ENCODE measurements at places on chromosomes 12 and 14.

DNA sequence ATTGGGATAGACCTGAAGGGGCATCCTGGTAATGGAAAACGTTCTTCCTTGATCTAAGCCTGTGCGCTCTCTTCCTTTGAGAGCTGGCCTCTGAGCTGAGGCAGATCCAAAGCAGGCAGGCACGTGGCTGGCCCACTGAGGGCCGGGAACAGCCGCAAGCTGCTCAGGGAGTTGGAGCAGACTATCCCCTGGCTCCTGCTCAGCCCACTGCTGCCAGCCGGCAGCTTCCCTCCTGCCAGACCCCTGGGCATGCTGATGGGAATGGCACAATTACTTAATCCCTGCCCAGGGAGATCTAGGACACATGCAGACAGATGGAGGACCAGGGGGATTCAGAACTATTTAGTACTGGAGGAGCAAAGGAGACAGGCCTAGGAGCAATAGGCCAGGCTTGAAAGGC, 14.4 kb downstream of the NEUROD4 start:
- peaks cover 22% of the 10 kb centered on the region for H3K27me3 ChIP-seq
- peaks cover under 1% of the 10 kb centered on the region for H3K36me3 ChIP-seq
- H3K4me1 ChIP-seq: peaks cover 33% of the 10 kb centered on the region
- no peak for DNase-seq
- H3K27ac ChIP-seq: no peak overlapping the region
- no peak overlapping the region for H3K4me3 ChIP-seq

GRCh38 chr14:104868811-104869572, 3.9 kb downstream of the CEP170B start:
- no peak for DNase-seq
- H3K27ac ChIP-seq: no peak overlapping the region
- H3K4me1 ChIP-seq: peaks cover 7% of the 10 kb centered on the region
- H3K27me3 ChIP-seq: peaks cover 20% of the 10 kb centered on the region
- no peaks in the 10 kb centered on the region for H3K36me3 ChIP-seq
- no peak overlapping the region for H3K4me3 ChIP-seq

DNA sequence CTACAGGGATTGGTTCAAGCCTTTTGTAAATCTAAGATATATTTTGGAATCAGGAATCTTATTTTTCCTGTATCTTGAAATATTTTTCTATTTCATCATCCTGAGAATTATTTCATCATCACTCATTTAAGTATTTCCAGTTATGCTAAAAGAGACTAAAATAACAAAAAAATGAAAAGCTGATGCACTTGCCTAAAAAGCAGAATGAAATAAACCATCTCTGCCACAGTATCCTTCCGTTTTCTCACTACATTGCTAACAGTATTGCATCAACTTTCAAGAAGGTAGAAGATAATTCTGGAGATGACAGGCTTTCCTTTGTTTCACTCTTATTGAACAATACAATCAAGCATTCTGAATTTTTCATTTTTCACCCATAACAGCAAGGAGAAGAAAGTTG, 31.1 kb upstream of the EIF5 start:
- H3K27me3 ChIP-seq: peaks cover 39% of the 10 kb centered on the region
- no peak for DNase-seq
- no peaks in the 10 kb centered on the region for H3K36me3 ChIP-seq
- H3K4me1 ChIP-seq: no peaks in the 10 kb centered on the region

DNA sequence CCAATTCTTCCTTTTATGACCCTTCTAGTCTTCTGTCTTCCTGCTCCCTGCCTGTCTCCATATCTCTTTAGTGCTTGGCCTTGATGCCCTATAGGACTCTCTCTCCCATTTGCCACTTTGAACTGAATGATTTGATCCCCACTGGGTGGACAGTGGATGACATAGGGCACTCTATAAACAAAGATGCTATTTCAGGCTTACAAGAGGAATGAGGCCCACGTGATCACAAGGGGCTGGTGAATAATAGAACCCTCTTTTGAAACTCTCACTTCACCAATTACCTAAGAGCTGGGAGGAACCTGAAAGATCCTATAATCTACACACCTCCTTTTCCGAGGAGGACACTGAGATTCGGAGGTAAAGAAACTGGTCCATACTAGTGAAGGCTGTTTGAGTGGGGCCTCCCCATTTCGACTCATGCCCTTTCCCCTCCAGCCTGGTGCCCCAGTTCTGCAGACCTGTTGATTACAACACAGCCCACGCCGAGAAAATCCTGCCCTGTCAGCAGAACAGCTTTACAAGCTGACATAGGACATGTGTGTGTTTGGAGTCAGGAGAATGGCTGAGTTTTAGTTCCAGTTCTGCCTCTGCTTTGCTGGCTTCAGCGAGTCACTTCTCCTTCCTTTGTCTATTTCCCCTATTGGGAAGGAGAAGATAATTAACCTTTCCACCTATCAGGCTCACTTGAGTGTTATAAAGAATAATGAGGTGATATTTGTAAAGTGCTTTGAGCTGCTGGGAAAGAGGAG, 400.3 kb downstream of the ZFP36L1 start:
- no peak overlapping the region for H3K27ac ChIP-seq
- no peaks in the 10 kb centered on the region for H3K27me3 ChIP-seq
- no peaks in the 10 kb centered on the region for H3K4me1 ChIP-seq
- H3K36me3 ChIP-seq: peaks cover 2% of the 10 kb centered on the region

DNA sequence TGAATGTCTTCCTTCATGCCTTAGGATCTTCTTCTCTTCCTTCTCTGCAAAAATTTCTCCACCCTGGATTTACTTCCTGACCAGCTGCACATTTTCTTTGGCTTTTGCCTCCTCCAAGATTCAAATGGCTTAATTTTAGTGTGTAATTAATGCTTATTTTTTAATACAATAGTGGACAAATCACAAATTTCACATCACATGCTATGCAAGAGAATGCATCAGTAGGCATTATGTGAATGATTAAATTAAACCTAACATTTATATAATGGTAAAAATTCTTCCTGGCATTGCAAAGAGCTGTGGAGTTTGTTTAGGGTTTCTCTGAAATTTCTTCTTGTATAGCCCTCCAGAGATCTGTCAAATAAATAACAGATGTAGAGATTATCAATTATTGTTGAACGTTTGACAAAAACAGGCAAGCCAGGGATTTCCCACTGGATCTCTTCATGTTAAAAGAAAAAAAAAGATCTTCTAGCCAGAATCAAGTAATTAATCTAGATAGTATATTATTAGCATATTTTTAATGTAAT, 84.4 kb downstream of the NAV3 start:
- no peaks in the 10 kb centered on the region for H3K4me1 ChIP-seq
- H3K4me3 ChIP-seq: no peak overlapping the region
- no peak overlapping the region for H3K27ac ChIP-seq

DNA sequence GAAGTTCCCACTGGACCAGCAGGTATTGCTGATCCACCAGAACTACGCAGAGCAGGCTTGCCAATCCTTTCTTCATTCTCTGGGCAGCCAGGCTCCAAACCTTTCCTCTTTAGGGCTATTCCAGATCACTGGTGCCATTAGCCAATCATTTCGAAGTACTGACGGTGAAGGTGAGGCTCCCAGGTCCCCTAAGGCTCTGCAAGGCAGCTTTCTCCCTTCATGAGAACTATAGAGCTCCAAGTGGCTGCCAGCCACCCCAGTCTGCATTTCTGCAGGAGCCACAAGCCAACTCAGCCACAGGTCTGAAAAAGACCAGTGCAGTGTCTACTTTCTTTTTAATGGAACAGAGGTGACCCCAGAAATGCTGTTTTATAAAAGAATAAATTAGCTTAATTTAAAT, 48.7 kb downstream of the RAB35 start:
- no peak for DNase-seq
- H3K36me3 ChIP-seq: peaks cover 27% of the 10 kb centered on the region
- no peaks in the 10 kb centered on the region for H3K27me3 ChIP-seq

DNA sequence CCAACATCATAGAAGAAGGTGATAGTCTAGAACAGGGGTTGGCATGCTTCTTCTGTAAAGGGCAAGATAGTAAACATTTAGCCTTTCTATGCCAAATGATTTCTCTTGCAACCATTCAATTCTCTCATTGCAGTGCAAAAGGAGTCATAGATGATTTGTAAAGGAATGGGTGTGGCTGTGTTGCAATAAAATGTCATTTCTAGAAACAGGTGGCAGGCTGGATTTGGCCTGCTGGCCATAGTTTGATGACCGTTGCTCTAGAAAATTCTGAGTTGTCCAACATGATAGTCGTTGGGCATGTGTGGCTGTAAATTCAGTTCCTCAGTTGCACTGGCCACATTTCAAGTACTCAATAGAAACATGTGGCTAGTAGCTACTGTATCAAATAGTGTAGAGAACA, 21.7 kb downstream of the SMCO2 start:
- DNase-seq: no peak
- H3K4me1 ChIP-seq: no peaks in the 10 kb centered on the region
- no peaks in the 10 kb centered on the region for H3K36me3 ChIP-seq
- peaks cover 12% of the 10 kb centered on the region for H3K27me3 ChIP-seq
- no peak overlapping the region for H3K27ac ChIP-seq
- no peak overlapping the region for H3K4me3 ChIP-seq

GRCh38 chr14:93014058-93015023, 91.4 kb downstream of the CHGA start:
- H3K27ac ChIP-seq: peak overlapping the region; percentile 80
- H3K4me1 ChIP-seq: peaks cover 40% of the 10 kb centered on the region
- no peak overlapping the region for H3K4me3 ChIP-seq
- no peaks in the 10 kb centered on the region for H3K27me3 ChIP-seq
- DNase-seq: no peak

DNA sequence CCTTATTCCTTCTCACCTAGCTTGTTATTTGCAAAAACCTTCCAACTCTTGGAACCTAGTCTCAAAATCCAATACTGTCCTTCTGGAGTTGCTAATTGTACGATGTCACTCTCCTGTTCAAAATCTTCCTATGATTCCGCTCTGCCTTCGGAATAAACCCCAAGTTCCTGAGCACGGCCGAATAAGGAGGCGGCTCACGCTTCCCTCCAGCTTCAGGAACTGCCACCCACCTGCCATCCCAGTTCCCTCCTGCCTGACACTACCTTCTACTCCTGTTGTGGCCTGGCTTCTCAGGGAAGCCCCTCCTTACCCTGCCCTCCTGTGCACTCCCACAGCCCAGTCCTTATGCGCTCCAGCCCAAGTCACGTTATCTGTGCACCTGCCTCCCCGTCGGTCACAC, 73.2 kb downstream of the SETD3 start:
- H3K27me3 ChIP-seq: no peaks in the 10 kb centered on the region
- H3K4me3 ChIP-seq: no peak overlapping the region
- H3K27ac ChIP-seq: no peak overlapping the region
